ENCODE measurements at places on chromosomes 11 and 22.

GRCh38 chr11:62678433-62678769 is 472 bp downstream of the UBXN1 start:
- no peak for DNase-seq
- peaks cover 15% of the 10 kb centered on the region for H3K36me3 ChIP-seq
- no peaks in the 10 kb centered on the region for H3K27me3 ChIP-seq

DNA sequence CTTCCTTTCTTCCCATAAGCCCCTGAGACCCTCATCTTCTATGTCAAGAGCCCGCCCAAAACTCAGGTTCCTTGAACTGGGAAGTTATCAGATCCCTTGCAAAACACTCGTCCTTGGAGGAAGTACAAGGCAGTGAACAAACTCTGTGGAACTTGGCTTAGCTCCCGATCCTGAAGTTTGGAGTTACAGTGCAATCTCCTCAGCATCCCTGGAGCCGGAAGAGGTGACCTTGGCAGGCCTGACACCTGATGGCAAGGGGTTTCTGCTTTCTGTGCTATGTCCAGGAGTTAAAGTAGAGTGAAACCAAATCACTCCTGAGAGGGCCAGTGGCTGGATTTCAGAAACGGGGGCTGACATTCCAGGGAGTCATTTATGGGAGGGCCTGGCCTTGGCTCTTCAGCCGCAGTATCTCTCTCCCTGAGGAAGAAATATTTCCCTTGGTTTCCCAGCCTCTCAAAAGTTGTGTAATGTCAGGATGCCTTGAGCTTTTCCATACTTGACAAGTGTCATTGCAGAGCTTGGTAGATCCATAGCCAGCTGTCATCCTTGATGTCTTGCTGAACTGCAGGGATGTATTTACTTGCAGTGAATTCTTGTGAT is 1.9 kb upstream of the GRAMD1B start:
- H3K27me3 ChIP-seq = peaks cover 57% of the 10 kb centered on the region
- H3K4me3 ChIP-seq = no peak overlapping the region
- no peak for DNase-seq
- no peak overlapping the region for H3K27ac ChIP-seq
- H3K36me3 ChIP-seq = no peaks in the 10 kb centered on the region

GRCh38 chr22:47011131-47011858 is 248.8 kb downstream of the TBC1D22A start:
- no peak overlapping the region for H3K27ac ChIP-seq
- H3K4me3 ChIP-seq = no peak overlapping the region
- H3K36me3 ChIP-seq = peaks cover 3% of the 10 kb centered on the region
- H3K4me1 ChIP-seq = no peaks in the 10 kb centered on the region
- H3K27me3 ChIP-seq = no peaks in the 10 kb centered on the region

- no peaks in the 10 kb centered on the region for H3K36me3 ChIP-seq
- no peak for DNase-seq
- peaks cover 87% of the 10 kb centered on the region for H3K27me3 ChIP-seq
- H3K4me3 ChIP-seq = no peak overlapping the region
- no peaks in the 10 kb centered on the region for H3K4me1 ChIP-seq
- H3K27ac ChIP-seq = no peak overlapping the region
These were observed 138.1 kb upstream of the RAG2 start for GRCh38 chr11:36736103-36736502.

DNA sequence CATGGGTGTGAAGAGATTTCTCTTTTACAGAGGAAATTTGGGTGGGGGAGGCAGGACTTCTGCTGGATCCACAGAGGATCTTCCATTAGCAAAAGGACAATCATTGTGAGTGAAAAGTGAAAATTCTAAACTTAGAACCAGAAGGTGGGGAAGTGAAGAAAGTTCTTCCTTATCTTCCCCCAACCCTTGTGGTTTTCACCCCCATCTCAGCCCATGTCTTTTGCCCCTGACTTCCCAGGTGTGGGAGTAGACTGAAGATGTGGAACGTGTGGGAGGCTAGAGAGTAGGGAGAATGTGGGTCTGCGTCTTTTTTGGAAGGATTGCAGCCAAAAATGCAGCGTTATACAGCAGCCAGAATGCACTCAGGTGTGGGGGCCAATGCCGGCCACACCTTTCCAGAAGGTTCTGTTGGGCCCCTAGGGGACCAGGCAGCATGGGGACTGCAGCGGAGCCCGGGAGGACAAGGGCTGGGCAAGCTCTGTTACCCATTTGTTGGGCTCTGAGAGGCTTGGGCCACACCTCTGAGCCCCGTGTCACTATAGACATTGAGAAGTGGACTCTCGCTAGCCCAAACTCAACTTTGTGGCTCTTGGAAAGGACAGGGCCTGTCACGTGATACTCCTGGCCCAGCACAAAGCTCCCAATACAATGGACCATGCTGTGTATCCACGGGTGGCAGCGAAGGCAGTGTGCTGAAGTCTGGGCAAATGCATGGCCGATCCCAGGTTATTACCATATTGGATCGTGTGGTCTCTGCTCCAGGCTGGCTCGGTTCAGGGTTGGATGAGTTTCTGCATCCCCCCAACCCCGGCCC is 32.8 kb upstream of the LINC01488 start:
- no peak overlapping the region for H3K4me3 ChIP-seq
- H3K36me3 ChIP-seq = no peaks in the 10 kb centered on the region
- H3K4me1 ChIP-seq = peaks cover 28% of the 10 kb centered on the region
- no peak for DNase-seq

DNA sequence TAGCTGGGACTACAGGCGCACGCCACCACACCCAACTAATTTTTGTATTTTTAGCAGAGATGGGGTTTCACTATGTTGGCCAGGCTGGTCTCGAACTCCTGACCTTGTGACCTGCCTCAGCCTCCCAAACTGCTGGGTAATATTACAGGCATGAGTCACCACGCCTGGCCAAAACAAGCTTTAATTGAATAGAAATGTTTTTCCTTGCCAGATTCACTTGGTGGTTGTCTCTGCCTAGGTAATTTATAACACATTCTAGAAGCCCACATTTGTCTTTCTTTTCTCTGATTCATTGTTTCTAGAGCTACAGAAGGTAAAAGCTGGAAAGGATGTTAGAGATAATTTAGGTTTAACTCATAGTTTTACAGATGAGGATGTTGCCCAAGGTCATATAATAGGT is 41.3 kb downstream of the CECR2 start:
- H3K4me3 ChIP-seq = no peak overlapping the region
- H3K4me1 ChIP-seq = peaks cover 32% of the 10 kb centered on the region
- H3K36me3 ChIP-seq = no peaks in the 10 kb centered on the region
- no peak for DNase-seq
- no peaks in the 10 kb centered on the region for H3K27me3 ChIP-seq

DNA sequence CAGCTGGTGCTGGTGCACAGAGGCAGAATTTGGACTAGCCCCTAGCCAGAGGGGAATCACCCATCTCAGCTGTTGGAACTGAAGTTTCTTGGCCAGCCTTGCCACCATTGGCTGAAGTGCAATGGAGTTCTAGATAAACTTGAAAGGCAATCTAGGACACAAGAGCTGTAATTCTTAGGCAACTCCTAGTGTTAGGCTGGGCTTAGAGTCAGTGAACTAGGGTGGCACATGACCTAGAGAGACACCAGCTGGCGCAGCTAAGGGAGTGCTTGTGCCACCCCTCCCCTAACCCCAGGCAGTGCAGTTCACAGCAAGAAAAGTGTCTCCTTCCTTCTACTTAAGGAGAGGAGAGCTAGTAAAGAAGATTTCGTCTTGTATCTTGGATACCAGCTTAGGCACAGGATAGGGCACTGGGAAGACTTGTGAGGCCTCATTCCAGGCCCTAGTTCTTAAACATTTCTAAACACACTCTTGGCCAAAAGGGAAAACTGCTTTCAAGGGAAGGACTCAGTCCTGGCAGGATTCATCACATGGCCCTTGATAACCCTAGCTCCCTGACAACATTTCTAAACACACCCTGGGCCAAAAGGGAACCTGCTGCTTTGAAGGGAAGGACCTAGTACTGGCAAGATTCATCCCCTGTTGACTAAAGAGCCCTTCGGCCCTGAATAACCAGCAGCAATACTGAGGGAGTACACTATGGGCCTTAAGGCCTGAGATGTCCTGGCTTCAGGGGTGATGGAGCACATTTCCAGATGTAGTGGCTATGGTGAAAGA is 53.4 kb downstream of the XRRA1 start:
- H3K27me3 ChIP-seq = no peaks in the 10 kb centered on the region
- H3K36me3 ChIP-seq = peaks cover 51% of the 10 kb centered on the region
- no peak overlapping the region for H3K4me3 ChIP-seq
- DNase-seq = no peak

DNA sequence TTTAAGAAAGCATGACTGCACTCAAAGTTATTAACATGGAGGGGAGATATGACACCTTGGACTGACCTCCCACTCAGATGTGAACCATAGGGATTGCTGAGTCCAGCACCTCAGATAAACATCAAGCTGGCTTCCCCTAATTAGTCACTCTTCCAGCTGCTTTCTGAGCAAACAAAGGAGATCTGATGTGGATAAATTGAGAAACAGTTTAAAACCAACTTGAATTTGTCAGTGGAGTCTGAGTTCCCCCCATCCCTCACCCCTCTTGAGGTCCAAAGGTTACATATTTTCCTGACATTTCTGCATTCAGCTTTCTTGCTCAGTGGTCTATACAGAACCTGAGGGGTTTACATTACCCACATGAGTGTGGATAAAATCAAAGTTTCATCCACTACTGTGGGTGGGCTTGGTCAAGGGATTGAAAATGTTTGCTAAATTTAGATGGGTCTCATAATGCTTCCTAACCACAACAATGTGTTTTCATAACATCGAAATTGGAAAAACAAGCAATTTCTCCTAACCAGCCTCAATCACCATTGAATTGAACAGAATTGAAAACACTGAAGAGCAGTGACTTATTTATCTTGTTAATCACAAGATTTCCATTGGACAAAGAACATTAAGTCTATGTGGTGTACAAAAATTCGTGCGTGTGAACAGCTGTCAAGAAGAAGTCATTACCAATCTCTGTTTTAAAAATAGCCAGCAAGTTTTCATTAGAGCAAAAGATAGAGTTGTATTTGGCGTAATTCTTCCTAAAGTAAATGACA is 292.3 kb downstream of the METTL15 start:
- no peak overlapping the region for H3K27ac ChIP-seq
- H3K36me3 ChIP-seq = peaks cover 1% of the 10 kb centered on the region
- H3K4me3 ChIP-seq = no peak overlapping the region

DNA sequence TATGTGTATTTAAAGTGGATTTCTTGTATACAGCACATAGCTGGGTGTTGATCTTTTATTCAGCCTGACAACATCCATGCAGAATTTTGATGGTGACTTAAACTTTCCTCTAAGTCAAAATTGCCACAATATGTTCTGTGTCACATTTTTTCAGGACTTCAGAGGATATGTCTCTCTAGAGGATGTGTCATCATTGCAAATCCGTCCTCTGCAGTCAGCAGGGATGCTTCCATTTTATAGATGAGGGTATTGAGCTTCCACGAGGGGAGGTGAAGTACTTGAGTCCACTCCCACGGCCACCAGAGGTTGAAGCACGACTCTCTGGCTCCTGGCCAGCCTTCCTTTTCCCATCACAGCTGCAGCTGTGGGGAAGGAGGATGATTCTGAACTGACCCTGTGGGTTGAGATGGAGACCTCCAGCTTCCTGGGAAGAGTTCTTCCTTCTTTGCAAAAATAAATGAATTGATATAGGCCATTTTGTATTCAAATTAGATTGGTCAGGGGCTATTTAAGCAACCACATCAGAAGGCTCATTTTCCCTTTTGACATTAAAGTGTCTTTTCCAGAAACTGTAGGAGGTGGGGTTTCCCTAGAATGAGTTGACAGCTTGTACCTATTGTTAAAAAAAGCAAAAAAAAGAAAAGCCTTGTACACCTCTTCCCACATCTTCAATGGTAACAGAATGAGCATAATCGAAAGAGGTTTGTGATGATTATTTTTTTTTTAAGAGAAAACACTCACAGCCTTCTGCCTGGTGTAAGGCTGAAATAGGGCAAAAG is 55.2 kb upstream of the MYEOV start:
- H3K27me3 ChIP-seq = peaks cover 32% of the 10 kb centered on the region
- H3K4me3 ChIP-seq = no peak overlapping the region
- no peak overlapping the region for H3K27ac ChIP-seq

DNA sequence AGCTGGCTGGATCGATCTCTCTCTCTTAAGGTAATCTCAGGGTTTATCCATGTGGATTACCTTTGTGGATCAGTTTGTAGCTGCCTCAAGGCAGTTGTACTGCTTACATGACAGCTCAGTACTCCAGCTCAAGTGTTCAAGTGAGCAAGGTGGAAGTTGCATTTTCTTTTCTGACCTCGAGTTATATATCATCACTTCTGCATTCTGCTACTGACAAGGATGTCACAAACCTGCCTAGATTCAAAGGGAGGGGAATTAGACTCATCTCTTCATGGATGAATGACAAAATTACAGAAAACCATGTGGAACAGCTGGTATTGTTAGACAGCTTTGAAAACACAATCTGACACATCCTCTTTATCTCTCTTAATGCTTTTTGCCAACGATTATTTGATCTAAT is 6.1 kb upstream of the TCN2 start:
- no peak for DNase-seq
- H3K27ac ChIP-seq = no peak overlapping the region
- no peaks in the 10 kb centered on the region for H3K36me3 ChIP-seq
- H3K4me3 ChIP-seq = no peak overlapping the region

DNA sequence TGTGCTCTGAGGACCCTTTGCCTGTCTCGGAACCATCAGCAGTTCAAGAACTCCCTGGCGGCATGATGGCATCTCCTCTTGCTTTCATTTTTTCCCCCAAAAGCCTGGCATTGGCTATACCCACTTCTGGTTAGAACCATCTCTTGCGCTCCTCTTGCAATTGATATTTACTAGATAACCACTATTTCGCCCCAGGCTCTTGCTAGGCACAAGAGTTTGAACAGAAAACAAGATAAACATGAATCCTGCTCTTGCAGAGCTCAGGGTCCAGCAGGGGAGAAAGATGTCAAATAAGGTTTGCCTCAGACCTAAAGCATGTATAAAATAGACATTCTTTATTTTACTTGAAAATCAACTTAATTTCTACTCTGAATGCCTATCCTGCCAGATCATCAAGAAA is 33.1 kb downstream of the SLCO2B1 start:
- no peak overlapping the region for H3K4me3 ChIP-seq
- no peak overlapping the region for H3K27ac ChIP-seq
- no peaks in the 10 kb centered on the region for H3K36me3 ChIP-seq
- H3K27me3 ChIP-seq = no peaks in the 10 kb centered on the region
- H3K4me1 ChIP-seq = peaks cover 2% of the 10 kb centered on the region
